ENCODE measurements at places on chromosomes 5 and 9. TPM values are rescaled to one million over a fixed set of nuclear protein-coding genes. Genes with fewer than 3 reads are reported as not detected.

Gene ACTBL2
- not detected for total RNA-seq

Gene TAF1L
- 0.06 TPM for total RNA-seq

Gene NEUROG1
- total RNA-seq, result not detected

Gene ADGRV1
- not detected for total RNA-seq

Gene IFNK
- not detected for total RNA-seq

Gene SHOC1
- not detected for total RNA-seq

Gene TOR1B
- total RNA-seq, result 28.6 TPM

Gene MYO10
- not detected for total RNA-seq

Gene ADAMTS13
- 3.5 TPM for total RNA-seq

Gene SLCO6A1
- total RNA-seq, result not detected

Gene HAVCR1
- 4.1 TPM for total RNA-seq

Gene PCDHB9
- total RNA-seq, result not detected

Gene ANKRD34B
- not detected for total RNA-seq

Gene RLN2
- total RNA-seq, result 3.5 TPM

Gene ARL14EPL
- total RNA-seq, result not detected

Gene ZNF454
- not detected for total RNA-seq

Gene CKMT2
- not detected for total RNA-seq

Gene MRPL50
- total RNA-seq, result 12.2 TPM

Gene HTR4
- total RNA-seq, result not detected

Gene PIK3R1
- total RNA-seq, result 86.5 TPM

Gene SLC6A7
- total RNA-seq, result not detected

Gene SPATA31A3
- not detected for total RNA-seq

All from activated naive CD8-positive, alpha-beta T cell treated with anti-CD3 and anti-CD28 coated beads, Interleukin-2, amount 10 ng/mL, durations not matched to agents 7 days and 5 days (primary cell).